ENCODE measurements at places on chromosomes 4 and X.

GRCh38 chr4:15901998-15902397 is 36.5 kb downstream of the FGFBP1 start:
- DNase-seq, result no peak

DNA sequence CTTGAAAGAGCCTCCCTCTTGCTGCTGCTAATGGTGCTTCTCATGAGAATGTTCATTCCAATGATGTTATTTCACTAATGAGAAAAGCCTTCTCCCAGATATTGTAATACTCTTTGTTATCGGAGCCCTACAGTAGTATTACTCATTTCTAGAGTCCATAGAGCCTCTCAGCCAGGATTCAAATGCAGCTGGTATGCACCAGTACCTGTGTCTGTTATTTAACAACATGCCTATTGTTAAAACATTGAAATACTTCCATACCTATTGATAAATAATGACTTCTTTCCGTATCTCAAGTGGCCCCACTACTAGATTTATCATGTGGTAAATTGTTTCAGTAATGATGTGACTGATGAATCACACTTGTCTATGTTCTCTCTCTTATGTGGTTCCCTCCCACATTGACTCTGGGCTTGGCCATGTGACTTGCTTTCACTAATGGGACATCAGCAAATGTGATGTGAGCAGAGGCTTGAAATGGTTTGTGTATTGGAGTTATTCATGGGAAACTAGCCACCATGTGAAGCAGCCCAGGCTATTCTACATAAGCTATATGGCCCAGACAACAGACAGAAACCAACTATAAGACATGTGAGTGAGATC is 207.6 kb downstream of the THOC2 start:
- no peak for DNase-seq

DNA sequence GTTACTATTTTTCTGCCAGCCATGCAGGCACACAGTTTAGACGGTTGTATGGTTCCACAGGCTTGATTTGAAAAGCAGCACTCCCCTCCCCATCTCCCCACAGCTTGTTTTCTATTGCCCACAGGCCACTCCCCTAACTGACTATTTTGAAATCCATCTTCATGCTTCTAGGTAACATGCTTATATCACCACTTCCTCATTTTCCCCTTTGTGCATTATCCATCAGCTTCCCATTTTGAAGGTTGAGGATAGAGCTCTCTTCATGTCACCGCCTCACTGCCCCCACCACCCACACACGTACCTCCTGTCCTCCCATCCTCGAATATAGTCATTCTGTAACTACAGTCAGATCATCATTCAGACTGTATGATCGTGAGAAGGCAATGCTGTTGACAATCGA is 224.7 kb downstream of the MID1 start:
- no peak for DNase-seq

DNA sequence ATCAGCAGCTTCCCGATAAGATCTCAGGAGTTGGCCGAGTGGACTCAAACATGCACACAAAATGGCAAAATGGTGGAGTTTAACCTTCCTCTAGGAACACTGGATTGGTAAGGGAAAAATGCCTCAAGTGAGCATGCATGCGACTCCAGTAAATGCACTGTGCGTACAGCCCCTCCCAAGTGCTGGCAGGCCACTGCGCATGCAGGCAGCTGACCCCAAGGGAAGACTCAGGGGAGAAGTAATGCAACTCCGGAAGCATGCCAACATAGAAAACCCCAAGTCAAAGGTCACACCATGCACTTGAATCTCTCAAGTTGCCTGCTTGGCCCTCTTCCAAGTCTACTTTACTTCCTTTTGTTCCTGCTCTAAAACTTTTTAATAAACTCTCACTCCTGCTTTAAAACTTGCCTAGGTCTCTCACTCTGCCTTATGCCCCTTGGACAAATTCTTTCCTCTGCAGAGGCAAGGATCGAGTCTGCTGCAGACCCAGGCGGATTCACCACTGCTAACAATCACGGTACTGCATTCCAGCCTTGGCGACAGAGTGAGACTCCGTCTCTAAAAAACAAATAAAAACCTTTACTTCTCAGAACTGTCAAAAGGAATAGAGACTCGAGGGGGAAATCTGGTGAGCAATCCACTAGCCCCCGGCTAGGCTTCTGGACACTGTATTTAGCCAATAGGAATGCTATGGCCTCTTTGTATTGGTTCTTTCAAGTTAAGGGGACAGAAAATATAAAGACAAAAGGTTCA is 33.5 kb downstream of the NYX start:
- no peak for DNase-seq

GRCh38 chrX:96692890-96693289 is 8.2 kb downstream of the DIAPH2 start:
- no peak for DNase-seq

- DNase-seq, result no peak
Observed at GRCh38 chr4:88831031-88831430, 133.4 kb upstream of the NAP1L5 start.

DNA sequence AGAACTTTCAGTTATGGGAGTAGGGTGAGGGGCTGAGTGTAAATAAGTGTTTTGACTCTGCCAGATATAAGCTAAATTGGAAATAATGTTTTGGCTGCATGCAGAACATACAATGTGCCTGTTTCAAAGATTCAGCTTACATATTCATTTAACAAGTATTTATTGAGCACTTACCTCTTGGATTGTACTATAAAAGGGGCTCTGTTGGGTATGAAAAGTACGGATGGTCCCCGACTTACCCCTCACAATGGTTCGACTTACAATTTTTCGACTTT is 799 bp upstream of the AIFM1 start:
- no peak for DNase-seq

DNA sequence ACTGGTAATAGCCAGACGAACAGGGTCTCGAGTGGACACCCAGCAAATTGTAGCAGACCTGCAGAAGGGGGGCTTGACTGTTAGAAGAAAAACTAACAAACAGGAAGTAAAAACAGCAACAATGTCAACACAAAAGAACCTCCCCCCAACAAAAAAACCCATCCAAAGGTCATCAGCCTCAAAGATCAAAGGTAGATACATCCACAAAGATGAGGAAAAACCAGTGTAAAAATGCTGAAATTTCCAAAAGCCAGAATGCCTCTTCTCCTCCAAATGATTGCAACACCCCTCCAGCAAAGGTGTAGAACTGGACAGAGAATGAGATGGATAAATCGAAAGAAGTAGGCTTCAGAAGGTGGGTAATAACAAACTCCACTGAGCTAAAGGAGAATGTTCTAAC is 313.0 kb upstream of the TEX13C start:
- DNase-seq, result no peak

DNA sequence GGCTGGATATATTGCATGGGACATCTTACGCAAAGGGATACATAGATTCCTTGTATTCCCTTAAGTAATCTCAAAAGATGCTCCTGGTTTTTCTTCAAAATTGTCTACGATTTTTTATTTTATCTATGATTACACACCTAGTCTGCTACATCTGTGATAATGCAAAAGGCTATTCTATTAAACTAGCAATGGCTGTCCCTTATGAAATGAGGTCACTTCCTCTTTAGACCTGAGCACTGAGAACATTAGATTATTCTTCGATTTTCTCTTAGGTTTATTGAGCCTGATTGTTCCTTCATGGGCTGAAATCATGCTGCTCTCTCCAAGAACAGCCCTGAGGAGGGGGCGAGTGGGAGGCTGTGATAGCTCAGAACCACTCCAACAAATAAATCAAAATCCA is 126.8 kb upstream of the ENPP6 start:
- no peak for DNase-seq

DNA sequence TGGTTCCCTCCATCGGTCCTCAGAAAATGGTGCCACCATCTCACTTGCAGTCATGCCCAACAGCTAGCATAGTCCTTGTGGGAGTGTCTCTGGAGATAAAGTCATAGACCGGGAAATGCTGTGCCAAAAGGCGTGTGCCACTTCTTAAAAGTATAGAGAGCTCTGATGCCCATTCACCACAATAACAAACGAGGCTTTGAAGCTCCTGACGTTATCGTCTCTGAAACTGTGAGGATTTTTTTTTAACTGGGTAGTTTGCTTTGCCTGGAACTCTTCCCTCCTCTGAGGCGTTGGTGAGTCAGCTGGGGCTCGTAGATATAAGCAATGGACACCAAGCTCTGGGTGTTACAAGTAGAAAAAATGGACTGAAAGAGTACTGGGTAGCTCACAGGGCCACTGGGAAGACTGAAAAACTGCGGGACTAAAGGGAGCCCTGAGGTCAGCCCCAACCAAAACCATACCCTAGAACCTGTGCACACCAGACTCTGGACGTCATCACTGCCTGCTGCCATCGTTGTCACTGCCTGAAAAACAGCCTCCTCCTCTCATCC is 89.4 kb upstream of the TRIM2 start:
- DNase-seq, result no peak

GRCh38 chr4:104217526-104217925 is 277.2 kb downstream of the CXXC4 start:
- DNase-seq, result no peak

DNA sequence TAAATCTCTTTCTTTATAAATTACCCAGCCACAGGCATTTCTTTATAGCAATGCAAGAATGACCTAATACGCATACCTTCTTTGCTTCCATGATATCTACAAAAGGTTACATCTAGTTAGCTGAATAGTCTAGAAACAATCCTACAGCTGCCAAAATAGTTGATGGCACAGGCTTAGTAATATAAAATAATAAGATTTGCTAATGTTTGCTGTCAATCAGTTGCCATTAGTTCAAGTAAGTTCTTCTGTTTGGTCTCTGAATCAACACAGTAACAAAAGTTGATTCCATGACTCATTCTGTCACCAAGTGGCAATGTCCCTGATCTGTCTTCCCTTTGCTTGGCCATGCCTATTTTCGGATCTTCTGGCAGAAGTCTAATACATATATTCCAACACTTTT is 470.2 kb downstream of the SPRY1 start:
- DNase-seq, result no peak

DNA sequence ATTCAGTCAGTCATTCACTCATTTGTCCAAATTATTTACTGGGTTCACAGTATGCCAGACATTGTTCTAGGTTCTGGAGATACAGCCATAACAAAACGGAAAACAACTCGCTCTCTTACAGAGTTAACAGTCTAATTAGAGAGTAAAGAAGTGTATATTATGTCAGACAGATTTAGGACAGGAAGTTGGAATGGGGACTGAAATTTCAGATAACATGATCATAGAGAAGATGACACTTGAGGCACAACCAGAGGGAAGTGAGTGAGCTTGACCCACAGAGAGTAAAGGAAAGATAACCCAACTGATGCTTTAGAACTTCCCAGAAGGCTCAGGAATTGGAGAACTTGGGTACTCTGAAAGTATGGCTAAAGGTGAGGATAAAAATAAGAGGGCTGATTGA is 139.4 kb downstream of the ZAR1 start:
- no peak for DNase-seq

GRCh38 chr4:11529625-11530201 is 101.0 kb upstream of the HS3ST1 start:
- DNase-seq, result no peak

- DNase-seq, result no peak
Observed at GRCh38 chr4:56026596-56026995, 77.9 kb downstream of the CEP135 start.

DNA sequence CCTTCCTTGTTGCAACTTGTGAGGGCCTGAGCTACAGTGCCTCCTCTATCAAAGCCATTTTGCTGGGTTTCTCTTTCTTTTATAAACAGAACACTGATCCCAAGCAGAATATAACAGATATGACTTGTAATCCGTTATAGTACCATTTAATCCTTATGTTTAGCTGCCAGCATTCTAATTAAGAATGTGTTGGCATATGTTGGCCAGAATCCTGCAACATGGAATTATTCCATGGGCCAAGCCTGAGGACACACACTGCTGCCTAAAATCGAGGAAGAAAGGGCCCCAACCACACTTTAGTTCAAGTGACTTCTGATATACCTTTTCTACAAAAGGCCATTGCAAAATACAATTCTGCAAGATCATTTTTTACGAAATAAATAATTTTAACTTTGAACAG is 28.0 kb downstream of the PALLD start:
- no peak for DNase-seq

GRCh38 chrX:24202465-24203031 is 53.0 kb downstream of the ZFX start:
- no peak for DNase-seq

DNA sequence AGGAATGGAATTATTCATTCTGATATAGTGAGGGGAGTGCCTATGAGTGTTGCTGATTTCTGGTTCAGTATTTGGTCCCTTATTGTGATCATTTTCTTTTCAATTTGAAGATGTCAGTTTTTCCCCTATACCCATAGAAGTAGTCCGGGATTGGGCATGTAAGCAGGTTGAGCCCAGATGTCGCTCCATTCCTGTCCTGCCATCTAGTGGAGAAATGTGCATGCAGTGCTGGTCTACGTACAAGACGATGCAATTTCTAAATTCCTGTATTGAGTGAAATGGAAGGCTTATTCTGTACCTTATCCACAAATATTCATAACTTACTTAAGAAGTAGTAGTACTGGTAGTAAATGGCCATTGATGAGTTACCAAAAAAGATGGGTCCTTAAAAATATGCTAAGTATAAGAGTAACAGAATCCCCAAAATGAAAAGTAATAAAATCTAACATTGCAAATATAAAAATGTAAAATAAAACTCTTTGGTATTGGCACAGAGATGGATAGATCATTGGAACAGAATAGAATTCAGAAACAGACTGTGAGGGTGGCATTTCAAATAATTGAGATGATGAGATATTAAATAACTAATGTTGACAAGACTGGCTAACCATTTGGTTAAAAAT is 60.9 kb downstream of the UGT8 start:
- DNase-seq, result no peak

GRCh38 chrX:40933132-40933705 is 152.0 kb upstream of the USP9X start:
- DNase-seq, result no peak

GRCh38 chr4:1500231-1500965 is 94.2 kb upstream of the NKX1-1 start:
- no peak for DNase-seq
